Activated CD4-positive, CD25-positive, alpha-beta regulatory T cell treated with anti-CD3 and anti-CD28 coated beads, Interleukin-2, amount 50 U/mL, for 72 hours (primary cell): ENCODE measurements at places on chromosomes 1 and 21.
A peak's percentile ranks its signal among the peaks of the same experiment; 100 is the strongest.

DNA sequence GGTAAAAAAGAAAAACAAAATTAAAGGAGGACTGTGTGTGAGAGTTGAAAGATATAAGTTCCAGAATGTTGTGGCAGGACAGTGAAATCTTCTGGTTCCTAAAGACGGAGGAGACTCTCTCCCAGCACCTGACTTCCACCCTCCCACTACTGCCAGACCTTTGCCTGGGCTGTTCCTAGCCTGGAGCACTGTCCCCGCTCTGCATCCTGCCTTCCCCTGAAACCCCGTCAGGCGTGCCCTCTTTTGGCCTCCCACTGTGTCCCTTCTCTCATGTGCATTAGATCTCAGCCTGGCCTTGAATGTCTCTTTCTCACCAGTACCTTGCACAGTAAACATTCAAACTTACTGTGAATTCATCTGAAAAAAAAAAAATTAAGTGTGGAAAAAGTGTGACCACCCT, 74.1 kb downstream of the VPS26C start:
- no peak for DNase-seq

- no peak for DNase-seq
Measured at GRCh38 chr1:22485431-22485830, 33.8 kb downstream of the ZBTB40 start.

GRCh38 chr1:90074137-90074536, 79.2 kb downstream of the ZNF326 start:
- no peak for DNase-seq

DNA sequence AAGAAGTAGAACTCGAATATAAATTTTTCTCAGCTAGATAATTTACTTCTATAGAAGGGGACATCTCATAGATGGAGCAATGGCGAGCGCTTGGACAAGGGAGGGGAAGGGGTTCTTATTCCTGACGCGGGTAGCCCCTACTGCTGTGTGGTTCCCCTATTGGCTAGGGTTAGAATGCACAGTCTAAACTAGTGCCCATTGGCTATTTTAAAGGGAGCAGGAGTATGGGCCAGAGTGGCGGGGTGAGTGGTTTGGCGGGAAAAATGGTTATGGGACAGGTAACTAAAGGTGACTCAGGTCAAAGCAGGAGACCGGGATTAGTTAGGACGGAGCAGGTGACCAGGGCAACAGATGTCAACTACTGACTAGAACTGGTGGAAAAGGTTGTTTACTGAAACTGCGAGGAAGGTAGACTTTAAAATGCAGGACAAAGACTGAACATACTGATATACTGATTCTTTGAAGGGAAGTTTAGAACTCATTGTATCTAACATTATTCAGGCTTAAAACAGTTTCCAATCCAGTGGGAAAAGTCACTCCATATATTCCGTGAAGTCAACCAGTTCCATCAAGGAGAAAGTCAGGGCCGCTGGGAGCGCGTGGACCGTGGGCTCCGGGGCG, 940 bp upstream of the ATAD3A start:
- DNase-seq = no peak

DNA sequence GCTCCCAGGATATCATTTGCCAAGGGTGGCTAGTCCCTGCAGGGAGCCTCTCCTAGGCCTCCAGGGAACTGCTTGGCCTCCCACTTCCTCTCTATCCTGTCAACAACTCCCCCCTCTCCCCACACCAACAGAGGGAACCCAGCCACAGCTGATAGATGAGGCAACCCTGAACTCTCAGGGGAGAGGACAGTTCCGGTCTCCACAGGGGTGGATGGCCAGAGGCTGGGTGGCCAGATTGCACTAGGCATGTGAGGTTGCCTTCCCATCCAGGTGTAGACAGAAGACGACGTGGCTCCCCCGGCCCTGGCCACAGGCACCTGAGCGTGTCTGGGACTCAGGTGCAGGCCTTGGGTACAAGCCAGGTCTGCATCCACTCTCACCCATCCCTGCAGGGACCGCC, 53.3 kb downstream of the TOR1AIP2 start:
- DNase-seq = peak; percentile 17

GRCh38 chr1:112620377-112620695, 704 bp downstream of the CAPZA1 start:
- DNase-seq = no peak

DNA sequence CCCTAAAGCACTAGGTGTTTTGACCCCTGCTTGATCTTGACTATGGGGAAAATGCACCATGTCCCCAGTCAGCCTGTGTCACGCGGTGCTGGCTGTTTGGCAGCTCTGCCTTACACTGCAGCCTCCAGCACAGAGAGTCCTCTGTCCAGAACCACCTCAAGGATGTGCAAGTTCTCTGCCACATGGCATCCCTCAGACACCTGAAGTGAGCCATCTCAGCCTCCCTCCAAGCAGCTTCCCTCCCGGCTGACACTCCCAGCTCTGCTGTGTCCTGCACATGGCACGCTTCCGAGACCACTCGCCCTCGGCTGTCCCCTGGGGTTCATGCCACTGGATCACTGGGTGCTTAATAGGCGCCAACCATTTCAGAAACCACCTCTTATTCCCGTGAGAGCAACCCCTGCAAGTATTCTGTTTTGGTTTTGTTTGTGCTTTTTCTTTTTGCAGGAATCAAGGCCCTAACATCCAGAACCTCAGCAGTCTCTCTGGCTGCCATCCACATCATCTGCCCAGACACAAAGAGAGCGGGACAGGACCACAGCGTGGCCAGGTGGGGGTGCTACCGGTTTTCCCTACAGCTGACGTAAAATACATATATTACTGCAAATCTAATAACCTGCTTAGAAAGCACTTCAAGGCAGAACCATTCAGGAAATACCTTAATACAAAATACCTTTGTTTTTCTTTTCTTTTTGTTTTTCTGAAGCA, 45.7 kb downstream of the CAPZB start:
- DNase-seq = no peak

DNA sequence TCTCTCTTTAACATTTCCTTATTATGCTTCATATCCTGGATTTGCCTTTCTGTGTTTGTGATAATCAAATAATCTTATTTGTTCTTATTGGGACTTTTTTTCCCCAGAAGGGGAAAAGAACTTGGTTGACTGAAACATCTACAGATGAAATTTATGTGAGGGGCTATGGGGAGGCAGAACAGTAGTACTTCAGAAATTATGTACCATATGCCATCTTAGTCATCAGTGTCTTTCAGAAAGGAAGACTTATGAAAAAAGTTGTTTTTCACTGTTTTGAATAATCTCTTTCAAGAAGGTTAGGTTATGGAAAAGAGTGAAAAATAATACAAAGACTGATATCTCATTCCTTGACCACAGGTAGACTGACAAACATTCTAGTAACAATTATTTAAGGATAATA, 30.2 kb upstream of the TRAF5 start:
- no peak for DNase-seq

DNA sequence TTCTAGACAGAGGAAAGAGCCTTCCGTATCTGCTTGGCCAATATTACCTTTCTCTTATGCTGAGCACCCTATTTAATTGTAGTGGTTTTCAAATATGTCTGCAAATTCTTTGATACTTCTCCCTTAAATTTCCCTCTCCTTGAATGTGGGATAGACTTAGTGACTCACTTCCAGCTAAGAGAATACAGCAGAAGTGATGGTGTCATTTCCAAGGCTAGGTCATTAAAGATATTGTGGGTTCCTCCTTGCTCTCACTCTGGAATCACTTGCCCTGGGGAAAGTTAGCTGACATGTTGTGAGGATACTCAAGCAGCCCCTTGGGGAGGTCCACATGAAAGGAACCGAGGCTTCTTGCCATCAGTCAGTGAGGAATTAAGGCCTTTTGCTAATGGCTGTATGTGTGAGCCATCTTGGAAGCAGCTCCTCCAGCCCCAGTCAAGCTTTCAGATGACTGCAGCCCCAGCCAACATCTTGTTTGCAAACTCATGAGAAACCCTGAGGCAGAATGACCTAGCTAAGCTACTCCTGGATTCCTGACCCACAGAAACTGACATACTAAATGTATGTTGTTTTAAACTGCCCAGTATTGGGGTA, 8.1 kb upstream of the CITED4 start:
- no peak for DNase-seq

DNA sequence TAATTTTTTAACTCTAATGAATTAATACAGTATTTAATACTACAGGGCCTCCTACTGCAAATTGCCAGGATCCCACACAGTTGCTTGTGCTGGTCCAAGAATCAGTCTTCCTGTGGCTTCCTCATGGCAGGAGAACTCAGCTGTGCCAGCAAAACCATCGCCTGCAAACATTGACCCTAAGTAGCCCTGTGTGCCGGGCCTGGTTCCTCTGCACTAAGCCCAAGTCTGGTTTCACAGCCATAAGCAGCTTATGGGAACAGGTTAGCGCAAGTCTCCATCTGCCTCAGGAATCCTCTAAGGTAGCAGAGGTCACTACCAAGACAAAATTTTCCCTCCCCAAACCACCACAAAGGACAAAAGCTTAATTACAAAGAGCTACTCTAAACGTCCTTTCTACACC, 216.6 kb downstream of the PLA2G4A start:
- no peak for DNase-seq

GRCh38 chr1:81590171-81590570, 210.6 kb upstream of the ADGRL2 start:
- DNase-seq = no peak

DNA sequence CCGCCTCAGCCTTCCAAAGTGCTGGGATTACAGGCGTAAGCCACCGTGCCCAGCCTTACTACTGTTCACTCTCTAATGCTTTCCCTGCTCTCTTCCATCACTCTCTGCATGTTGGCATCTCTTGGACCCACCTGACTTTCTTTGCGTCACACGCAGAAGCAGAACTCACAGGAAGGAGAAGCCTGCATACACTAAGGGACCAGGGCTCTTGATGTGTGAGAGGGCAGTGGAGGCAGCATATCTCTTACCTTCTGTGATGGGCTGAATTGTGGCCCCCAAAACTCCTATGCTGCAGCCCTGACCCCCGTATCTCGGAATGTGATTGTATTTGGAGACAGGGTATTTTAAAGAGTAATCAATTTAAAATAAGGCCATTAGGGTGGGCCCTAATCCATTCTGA, 26.7 kb upstream of the SLAMF9 start:
- no peak for DNase-seq

DNA sequence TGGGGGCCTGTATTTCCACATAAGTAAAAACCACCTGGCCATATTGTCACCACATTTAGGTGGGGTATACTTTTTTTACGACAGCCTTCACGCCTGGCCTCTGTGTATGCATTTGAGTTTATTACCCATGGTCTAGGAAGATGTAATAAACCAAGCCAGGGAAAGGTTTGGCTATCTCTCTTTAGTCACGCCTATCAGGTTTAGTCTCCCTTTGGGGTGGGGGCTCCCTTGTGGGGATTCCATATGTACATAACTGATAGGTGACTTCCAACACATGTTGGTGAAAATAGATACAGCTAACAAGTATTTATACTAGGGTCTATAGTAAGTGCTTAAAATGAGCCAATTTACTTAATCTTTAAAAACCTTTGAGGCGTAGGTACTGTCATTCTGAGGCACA, 4.2 kb downstream of the YBX1 start:
- no peak for DNase-seq

- no peak for DNase-seq
Measured at GRCh38 chr1:198326915-198327314, 170.1 kb downstream of the NEK7 start.

DNA sequence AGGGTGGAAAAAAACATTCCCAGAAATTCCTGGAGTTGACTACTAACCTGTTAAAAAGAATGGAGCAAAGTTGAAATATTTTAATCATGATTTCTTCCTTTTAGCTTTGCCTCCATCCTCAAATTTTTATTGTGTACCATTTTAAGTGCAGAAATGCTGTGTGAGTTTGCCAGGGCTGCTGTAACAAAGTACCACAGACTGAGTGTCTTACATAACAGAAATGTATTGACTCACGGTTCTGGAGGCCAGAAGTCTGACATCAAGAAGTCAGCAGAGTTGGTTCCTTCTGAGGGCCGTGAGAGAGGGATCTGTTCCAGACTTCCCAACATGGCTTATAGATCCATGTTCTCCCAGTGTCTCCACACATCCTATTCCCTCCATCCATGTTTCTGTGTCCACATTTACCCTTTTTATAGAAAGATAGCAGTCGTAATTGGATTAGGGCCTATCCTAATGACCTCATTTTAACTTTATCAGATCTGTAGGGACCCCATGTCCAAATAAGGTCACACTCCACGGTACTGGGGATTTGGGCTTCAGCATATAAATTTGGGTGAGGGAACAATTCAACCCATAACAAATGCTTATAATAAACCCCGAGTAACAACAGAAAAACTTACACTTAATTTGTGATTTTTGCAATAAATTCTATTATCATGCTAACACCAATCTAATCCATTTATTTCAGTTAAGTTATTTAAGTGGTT, 12.7 kb downstream of the SNX7 start:
- no peak for DNase-seq

DNA sequence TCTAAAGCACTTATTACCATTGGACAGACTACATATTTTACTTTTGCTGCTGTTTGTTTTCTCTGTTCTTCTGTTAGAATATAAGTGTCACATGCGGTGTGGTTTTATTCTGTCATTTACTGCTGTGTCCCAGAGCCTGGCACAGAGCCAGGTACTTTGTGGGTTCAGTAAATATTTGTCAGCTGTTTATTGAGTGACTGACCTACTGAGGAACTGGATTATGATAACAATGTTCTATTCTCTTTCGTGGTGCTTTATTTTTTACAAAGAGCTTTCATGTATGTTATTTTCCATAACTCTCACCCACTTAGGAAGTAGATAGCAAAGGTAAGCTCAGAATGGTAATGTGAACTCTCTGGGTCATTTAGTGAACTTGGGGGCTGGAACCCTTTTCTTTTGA, 118.8 kb downstream of the RWDD3 start:
- DNase-seq = no peak

GRCh38 chr1:40921522-40921921, 58.0 kb upstream of the CTPS1 start:
- no peak for DNase-seq
